HFFc6 (cell line): ENCODE measurements at places on chromosomes 2 and 18. TPM values are rescaled to one million over a fixed set of nuclear protein-coding genes. Genes with fewer than 3 reads are reported as not detected.

DNA sequence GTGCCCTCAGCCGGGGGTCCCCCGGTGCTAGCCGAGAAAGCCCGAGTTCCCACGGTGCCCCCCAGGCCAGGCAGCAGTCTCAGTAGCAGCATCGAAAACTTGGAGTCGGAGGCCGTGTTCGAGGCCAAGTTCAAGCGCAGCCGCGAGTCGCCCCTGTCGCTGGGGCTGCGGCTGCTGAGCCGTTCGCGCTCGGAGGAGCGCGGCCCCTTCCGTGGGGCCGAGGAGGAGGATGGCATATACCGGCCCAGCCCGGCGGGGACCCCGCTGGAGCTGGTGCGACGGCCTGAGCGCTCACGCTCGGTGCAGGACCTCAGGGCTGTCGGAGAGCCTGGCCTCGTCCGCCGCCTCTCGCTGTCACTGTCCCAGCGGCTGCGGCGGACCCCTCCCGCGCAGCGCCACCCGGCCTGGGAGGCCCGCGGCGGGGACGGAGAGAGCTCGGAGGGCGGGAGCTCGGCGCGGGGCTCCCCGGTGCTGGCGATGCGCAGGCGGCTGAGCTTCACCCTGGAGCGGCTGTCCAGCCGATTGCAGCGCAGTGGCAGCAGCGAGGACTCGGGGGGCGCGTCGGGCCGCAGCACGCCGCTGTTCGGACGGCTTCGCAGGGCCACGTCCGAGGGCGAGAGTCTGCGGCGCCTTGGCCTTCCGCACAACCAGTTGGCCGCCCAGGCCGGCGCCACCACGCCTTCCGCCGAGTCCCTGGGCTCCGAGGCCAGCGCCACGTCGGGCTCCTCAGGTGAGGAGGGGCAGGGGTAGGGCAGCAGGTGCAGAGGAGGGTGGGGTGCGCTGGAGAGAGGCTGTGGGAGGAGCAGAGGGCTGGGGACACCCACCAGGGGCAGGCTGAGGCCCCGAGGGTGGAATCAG, 14.1 kb upstream of the GMPPA start:
- no peak for DNase-seq

DNA sequence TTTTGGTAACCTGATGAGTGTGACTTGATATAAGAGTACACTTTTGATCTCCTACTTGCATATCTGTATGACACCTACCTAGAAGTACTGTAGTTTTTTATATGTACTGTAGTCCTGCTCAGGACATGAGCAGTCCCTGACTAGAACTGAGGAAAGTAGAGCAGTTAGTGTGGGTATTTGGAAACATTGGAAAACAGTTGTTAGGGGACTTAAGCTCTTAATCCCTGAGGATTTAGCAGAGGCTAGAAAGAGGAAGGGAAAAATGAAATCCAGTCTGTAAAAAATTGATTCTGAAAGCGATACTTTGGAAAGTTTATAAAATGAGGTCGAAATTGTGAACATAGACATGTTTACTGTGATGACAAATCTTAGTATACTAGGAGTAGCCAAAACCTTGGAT, 125.6 kb downstream of the NCOA1 start:
- no peak for DNase-seq

DNA sequence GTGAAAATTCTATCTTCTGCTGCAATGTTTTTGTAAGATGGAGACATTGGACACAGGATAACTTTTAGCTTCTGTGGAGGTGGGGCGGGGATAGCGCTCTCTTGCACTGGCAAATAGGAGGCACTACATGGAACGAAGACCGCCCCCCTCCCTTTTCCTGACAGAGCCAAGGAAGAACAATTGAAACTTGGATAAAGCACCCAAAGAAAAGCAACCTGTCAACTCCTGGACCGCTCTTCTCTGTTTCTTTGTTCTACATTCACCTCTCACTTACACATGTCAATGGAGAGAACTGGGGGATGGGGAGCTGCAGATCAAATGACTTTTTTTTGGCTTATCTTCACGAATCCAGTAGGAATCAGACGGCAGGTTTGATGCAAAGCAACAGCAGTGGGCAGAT, 126.3 kb upstream of the CHAC2 start:
- DNase-seq: no peak

GRCh38 chr2:46937471-46937901, 21.9 kb upstream of the MCFD2 start:
- DNase-seq: no peak

- DNase-seq: no peak
Observed at GRCh38 chr2:159658881-159659873, 42.8 kb upstream of the BAZ2B start.

GRCh38 chr2:215772003-215772402, 241.3 kb downstream of the MREG start:
- no peak for DNase-seq

GRCh38 chr18:64807560-64807959, 658.7 kb upstream of the LINC00305 start:
- no peak for DNase-seq

DNA sequence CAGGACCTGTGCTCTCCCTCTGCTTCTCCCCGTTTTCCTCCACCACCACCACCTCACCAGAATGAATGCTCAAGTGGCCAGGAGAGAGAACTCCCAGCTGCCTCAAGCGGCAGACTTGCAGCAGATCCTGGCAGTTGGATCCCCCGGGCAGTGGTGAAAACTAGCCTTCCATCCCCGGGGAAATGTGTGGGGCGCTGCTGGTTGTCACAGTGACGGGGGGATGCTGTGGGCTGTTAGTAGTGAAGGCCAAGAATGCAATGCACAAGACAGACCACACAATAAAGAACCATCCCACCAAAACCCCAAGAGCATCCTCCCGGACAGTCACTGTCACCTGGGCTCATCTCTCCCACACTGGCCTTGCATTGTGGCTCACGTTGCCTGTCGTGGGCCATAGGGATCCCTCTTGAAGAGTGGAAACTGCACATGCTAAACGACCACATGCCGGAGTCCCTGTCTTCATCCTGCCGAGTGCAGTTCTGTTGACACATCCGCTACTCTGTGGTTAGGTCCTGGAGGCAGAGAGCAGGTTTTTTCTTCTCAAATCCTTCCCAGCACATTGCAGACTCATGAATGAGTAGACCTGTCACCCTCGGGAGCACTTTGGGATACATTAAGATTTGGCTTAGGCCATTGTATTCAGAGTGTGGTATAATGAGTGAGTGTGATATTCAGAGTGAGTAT, 13.5 kb downstream of the SPATA3 start:
- no peak for DNase-seq

DNA sequence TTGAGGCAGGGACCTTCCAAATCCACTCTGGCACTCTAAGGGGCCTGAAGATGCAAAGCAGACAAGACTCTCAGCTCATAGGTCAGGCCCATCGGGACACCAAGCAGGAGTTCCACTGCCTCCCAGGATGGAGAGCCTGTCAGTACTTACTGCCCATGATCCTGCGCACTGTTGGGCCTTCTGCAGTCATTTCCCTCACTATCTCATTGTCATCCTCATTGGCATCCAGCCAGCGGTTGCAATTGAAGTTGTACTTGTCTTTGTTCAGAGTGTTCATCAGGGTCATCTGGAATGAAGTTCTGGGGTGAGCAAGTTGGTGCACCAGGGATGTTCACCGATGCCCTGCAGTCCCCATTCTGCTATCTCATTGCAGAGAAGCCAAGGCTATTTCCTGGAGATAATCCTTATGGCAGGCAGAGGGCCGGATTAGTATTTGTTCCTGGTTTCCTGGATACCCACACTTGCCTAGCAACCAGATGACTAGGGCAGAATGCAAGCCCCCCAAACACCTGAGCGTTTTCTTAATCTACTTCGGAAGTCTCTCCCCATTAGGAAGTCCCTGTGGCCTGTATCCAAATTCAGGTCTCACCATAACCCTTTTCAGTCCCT, 65.1 kb downstream of the LOXHD1 start:
- no peak for DNase-seq

DNA sequence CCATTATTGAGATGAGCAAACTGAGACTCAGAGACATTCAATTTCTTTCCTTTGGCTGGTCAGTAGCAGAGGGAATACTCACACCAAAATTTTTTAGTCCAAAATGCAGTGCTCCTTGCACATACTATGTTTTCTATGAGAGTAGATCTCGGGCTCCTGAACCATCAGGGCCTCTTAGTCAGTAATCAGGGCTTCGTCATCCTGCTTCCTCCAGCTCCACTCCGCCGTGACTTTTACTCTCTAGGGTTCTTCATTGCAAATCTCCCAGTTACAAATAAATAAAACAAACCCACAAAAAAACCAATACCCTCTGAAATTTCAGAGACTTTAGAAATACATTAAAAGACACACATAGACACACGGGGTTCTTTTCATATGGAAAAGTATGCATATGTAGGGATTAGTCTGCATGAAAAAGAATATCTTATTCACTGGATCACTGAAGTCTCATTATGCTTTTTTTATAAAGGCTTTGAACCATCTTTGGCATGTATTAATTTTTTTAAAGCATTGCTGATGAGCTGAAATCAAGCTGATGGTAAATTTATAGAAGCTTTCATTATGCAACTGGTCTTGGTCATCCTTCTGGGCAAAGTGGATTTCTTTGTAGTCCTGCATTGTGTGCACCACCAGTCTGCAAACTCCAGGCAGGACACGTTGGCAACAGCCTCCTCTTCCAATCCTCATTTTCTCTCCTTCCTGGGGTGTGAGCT, 235.0 kb downstream of the ICOS start:
- DNase-seq: no peak

DNA sequence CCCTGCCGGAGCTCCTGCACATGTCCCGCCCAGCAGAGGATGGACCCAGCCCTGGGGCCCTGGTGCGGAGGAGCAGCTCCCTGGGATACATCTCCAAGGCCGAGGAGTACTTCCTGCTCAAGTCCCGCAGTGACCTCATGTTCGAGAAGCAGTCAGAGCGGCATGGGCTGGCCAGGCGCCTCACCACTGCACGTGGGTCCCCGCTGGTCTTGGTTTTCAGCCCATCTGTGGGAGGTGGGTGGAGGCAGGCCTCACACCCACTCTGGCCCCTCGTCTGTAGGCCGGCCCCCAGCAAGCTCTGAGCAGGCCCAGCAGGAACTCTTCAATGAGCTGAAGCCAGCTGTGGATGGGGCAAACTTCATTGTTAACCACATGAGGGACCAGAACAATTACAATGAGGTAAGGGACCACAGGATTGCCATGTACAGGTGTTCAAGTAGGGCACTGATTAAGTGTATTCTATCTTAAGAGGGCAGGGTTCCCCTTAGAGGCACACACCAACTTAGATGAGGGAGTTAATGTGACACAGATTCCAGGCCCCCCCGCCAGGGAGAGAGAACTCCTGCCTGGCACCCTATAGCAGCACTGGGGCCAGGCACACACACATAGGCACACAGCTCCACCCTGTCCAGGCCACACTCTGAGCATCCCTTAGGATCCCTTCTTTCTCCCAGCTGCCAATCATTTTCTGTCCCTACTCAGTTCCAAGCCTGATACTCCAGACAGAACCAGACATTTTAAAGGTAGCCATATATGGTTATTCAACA, 5.4 kb upstream of the CHRNG start:
- DNase-seq: no peak

DNA sequence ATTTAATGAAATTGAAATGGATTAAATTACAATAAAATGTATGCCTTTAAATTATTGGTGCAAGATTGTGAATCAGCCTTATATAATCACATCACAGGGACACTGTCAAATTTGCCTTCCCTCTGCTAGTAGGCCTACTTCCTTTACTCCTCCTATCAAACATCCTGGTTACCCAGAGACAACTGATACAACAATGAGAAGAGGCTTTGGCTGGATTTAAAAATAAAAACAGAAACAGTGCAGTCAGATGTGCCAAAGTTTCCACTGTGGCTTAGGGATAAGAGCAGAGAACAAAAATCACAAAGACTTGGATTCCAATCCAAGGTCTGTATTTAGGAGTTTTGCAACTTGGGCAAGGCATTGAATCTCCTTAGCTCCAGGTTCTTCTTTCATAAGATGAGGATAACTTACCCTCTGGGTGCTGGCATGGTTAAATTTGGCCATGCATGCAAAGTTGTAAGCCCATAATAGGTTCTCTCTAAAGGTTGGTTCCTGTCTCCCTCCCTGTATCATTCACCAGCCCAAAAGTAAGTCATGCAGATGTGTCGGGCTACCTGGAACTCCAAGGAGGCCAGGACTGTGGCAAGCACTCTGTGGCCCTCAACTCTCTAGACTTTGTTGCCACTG, 99.3 kb upstream of the LRATD1 start:
- no peak for DNase-seq

DNA sequence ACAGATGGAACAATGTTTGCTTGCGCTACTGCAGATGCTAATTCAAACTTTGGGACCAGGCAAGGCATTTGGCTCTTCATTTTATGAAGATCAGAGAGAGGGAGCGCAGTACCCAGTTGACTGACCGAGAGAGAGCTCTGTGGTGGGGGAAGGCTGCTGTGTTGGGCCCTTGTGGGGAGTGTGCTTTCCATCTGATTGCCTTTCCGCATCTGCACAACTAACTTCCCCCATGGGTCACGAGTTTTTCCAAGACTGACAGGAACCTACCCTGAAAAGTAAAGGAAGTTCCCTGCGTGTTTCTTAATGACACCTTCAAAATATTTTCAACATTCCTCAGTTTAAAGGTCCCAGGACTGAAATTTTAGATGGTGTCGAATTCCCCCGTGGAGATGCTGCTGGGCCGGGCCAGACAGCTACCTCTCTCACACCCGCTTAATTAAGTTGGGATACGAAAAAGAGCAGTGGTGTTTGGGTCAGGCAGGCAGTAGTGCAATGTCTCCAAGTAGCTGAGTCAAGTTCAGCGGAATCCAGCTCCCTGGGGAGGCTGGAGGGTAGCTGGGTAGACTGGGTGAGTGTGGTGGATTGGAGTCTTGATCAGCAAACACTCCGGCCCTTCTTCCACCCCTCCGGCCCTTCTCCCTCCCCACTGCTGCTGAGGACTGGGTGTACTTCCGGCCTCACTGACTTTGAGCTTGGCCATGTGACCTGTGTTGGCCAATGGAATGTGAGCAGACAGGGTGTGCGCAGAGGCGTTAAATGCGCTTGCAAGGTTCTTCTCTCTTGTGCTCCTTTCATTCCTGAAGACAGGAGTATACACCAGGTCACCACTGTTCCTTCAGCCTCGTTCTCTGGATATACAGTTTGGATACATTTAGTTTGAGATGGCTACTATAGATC, 2.3 kb upstream of the ARHGAP25 start:
- no peak for DNase-seq

GRCh38 chr2:8176887-8177286, 505.0 kb upstream of the ID2 start:
- DNase-seq: no peak

GRCh38 chr18:59582395-59582794, 114.8 kb downstream of the CCBE1 start:
- DNase-seq: no peak

The ECEL1 gene
- total RNA-seq: not detected in 3 replicates

The NEUROD1 gene
- not detected in 3 replicates for total RNA-seq

The ANTXR1 gene
- total RNA-seq: 98.0 to 123 TPM (median 106 TPM) in 3 replicates

The DOK6 gene
- total RNA-seq: not detected in 3 replicates

The ARHGAP25 gene
- total RNA-seq: not detected in 3 replicates

The SERPINB11 gene
- total RNA-seq: not detected in 3 replicates

The CAPN14 gene
- 0.06 and 0.10 TPM in 2 replicates for total RNA-seq

The SLC9A4 gene
- not detected in 3 replicates for total RNA-seq

The CCDC195 gene
- not detected in 2 replicates for total RNA-seq

The SERPINB4 gene
- not detected in 3 replicates for total RNA-seq

The SERPINB13 gene
- total RNA-seq: not detected in 3 replicates

The GPR45 gene
- total RNA-seq: not detected in 2 replicates
